Germinal center (tissue), 1 donor: ENCODE measurements at places on chromosomes 1 and 21.
A peak's percentile ranks its signal among the peaks of the same experiment; 100 is the strongest.

DNA sequence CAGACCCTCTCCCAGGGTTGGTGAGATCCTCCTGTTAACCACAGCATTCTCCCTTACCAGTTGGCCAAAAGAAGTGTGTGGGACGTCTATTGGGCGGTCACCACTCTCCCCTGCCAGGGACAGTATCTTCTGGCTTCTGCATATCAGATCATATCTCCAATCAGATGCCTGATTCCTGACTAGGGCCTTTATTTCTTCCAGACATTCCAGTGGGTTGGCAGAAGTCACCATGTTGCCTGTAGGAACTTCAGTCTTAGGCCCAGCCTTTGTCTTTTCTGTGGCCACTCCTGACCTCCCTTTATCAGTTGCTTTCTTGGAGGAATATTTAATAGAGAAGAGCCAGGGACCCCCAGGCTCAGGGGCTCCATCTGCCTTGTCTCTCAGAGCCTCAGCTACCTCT lies 130.4 kb upstream of the F3 start:
- DNase-seq: no peak

- DNase-seq: peak; percentile 73
Observed at GRCh38 chr1:89519779-89520358, 4.8 kb upstream of the LRRC8B start.

DNA sequence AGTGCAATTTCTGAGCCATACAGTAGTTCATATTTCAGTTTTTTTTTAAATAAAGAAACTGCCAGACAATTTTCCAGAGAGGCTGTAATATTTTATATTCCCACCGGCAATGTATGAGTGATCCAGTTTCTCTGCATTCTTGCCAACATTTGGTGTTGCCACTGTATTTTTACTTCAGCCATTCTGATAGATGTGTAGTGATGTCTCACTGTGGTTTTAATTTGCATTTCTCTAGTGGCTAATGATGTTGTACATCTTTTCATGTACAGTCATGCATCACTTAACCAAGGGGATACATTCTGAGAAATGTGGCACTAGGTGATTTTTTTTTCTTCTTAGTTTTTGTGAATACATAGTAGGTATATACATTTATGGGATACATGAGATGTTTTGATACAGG lies 99.6 kb downstream of the CENPF start:
- no peak for DNase-seq

DNA sequence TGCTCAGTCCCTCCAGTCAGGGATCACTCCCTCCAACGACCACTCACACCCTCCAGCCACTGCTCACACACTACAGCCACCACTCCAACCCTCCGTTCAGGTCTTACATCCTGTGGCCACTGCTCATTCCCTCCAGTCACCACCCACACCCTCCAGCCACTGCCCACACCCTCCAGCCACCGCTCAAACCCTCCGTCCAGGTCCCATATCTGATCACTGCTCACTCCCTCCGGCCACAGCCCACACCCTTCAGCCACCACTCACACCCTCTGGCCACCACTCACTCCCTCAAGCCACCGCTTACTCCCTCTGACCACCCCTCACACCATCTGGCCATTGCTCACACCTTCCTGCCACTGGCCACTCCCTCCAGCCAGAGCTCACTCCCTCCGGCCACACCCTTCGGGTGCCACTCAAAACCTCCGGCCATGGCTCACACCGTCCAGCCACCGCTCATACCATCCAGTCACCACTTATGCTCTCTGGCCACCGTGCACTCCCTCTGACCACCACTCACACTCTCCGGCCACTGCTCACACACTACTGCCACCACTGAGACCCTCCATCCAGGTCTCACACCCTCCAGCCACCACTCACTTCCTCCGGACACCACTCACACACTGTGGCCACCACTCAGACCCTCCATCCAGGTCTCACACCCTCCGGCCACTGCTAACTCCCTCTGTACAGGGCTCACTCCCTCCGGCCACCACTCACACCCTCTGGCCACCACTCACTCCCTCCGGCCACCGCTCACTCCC lies 4.7 kb upstream of the TFF1 start:
- DNase-seq: no peak

- peak; percentile 47 for DNase-seq
Observed at GRCh38 chr1:77825131-77825709, 45.8 kb downstream of the MIGA1 start.

DNA sequence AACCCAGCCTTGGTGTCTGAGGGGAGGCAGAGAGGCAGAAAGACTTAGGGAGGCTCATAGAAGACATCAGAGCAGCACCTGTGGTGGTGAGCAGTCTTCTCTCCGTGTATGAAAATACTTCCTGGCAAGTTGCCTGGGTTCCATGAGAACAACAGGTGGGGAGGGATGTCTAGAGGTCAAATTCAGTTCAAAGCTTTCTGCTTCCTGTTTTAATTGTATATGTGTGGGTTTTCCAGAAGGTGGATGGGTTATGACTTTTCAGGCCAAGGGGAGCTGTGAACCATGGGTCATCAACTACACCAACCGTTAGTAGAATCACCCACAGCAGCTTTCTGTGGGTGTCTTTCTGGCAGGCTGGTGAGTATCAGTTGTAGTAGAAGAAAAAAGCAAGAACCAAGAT lies 4.1 kb upstream of the FCRL2 start:
- DNase-seq: no peak

GRCh38 chr1:201916649-201917249 lies 28.1 kb downstream of the SHISA4 start:
- no peak for DNase-seq

GRCh38 chr1:58551186-58552140 lies 4.9 kb upstream of the OMA1 start:
- no peak for DNase-seq

DNA sequence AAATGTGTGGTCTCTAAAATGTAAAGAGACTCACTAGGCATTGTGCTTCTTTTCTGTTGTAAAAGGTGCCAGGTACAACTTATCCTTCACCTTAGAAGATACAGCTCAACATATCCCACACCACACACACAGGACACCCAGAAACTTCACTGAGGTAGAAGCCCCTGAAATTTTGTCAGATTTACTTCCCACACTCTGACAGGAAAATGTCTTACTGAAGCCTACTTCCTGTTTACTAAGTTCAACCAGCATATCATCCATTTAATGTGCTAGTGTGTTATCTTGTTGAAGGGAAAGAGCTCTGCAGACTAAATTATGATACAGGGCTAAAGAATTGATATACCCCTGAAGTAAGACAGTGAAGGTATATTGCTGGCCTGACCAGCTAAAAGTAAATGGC lies 39.9 kb upstream of the INSL5 start:
- peak; percentile 6 for DNase-seq

GRCh38 chr1:36654586-36654985 lies 171.9 kb upstream of the CSF3R start:
- DNase-seq: no peak

DNA sequence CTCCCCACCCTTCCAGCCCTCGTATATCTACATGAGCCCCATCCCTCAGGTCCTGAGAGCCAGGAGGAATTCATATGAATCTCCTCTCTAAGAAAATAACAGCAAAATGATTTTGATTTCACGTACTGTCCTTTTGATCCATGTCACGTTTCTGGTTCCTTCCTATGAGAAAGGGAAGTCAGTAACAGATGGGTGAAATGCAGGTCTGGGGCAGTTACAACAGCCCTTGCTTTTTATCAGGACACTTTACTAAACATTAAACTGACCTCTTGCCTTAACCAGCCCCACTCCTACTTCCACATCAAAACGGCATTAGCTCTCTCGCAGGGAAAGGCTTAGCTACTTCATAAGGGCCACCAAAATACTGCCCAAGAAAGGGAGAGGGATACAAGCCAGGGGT lies 59.0 kb downstream of the SPATA46 start:
- DNase-seq: no peak

DNA sequence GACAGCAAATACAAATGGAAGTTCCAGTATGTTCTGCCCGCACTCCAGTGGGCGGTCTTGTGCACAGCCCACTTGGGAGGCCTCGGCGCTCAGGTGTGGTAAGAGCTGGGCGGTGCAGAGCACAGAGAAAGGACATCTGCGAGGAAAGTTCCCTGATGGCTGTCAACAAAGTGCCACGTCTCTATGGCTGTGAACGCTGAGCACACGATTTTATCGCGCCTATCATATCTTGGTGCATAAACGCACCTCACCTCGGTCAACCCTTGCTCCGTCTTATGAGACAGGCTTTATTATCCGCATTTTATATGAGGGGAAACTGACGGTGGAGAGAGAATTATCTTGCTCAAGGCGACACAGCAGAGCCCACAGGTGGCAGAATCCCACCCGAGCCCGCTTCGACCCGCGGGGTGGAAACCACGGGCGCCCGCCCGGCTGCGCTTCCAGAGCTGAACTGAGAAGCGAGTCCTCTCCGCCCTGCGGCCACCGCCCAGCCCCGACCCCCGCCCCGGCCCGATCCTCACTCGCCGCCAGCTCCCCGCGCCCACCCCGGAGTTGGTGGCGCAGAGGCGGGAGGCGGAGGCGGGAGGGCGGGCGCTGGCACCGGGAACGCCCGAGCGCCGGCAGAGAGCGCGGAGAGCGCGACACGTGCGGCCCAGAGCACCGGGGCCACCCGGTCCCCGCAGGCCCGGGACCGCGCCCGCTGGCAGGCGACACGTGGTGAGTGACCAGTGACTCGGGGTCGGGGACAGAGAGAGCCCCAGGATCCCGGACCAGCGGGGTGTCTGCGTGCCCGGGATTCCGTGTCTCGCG lies at the start of gene IL12RB2:
Gene IL12RB2 (plus strand): TSS at position 623 of the 810 bp plus-strand sequence. CDS start 12,496 bp downstream, outside the sequence.
- peak; percentile 7 for DNase-seq

DNA sequence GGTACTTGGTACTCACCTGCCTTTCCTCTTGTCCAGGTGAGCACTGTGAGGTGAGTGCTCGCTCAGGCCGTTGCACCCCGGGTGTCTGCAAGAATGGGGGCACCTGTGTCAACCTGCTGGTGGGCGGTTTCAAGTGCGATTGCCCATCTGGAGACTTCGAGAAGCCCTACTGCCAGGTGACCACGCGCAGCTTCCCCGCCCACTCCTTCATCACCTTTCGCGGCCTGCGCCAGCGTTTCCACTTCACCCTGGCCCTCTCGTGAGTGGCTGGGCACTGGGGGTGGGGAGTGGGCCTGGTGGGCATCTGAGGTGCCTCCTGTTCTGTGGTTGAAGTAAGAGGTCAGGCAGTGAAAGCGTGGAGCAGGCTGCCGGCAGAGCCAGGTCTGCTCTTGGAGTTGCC lies 11.7 kb downstream of the CELSR2 start:
- no peak for DNase-seq

DNA sequence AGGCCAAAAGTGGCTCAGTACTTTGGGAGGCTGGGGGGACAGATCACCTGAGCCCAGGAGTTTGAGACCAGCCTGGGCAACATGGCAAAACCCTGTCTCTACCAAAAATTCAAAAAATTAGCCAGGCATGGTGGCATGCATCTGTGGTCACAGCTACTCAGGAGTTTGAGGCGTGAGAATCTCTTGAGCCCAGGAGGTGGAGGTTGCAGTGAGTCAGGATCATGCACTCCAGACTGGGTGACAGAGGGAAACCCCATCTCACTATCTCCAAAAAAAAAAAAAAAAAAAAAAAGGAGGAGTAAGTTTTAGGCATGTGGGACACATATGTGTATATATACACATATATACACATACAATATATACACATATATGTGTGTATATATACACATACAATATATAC lies 165.3 kb upstream of the DPYD start:
- DNase-seq: no peak

- DNase-seq: no peak
Observed at GRCh38 chr1:112461200-112461871, 47.4 kb upstream of the WNT2B start.

DNA sequence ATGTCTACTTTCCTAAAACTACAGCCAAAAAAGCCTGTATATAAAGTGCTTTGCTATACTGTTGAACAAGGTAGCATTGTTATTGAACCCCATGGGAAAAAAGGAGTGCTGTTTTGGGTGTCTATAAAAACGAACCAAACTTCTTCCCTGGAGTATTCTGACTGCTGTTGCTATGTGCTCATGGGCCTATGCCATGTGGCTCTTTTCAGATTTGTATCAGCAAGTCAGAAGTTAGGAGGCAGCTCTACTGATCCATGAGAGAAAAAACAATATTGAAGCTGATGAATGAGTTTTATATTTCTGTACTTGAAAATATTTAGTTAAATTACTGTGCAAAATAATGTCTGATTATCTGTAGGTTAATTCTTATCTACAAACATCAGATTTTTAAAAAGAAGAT lies 66.5 kb downstream of the ADGRL2 start:
- DNase-seq: no peak

GRCh38 chr1:35452106-35452774 lies 105.0 kb downstream of the KIAA0319L start:
- no peak for DNase-seq

- DNase-seq: no peak
Observed at GRCh38 chr1:58768191-58768731, 15.6 kb downstream of the JUN start.

- DNase-seq: no peak
Observed at GRCh38 chr1:240462766-240463395, 149.1 kb downstream of the GREM2 start.

- no peak for DNase-seq
Observed at GRCh38 chr1:196550731-196551130, 57.5 kb downstream of the KCNT2 start.

DNA sequence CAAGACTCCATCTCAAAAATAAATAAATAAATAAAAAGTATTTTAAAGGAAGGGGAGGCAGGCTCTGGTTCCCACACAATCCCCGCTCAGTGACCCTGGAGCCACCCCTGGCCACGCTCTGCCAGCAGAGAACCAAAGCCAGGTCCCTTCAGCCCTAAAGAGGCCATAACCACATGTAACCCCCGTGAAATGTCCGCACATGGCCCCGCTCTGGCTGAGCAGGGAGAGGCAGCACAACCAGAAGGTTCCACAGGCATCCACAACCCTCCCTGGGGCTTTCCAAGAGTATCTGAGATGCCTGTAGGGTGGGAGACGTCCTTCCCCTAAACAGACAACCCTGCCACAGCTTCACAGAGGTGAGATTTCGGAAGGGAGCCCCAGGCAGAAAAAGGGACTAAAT lies 1.4 kb upstream of the ARF1 start:
- no peak for DNase-seq

DNA sequence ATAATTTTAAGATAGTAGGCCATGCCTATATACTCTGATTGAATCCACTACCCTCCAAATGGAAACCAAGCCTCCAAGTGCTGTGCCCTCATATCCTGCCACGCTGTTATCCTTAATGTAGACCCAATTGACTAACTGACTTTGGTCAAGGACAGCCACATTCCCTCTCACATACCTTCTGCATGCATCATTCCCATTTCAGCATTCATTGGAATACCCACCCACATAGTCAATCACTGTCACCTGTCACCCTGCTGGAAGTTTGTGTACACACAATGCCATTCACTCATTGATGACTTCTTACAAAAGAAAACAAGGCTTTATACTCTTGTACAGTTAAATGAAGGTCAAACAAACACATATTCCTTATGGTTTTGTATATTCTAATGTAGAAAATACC lies 221.1 kb upstream of the PBX1 start:
- DNase-seq: no peak
